ENCODE measurements at places on chromosomes 7 and 10.

GRCh38 chr7:27890205-27890849, 150.4 kb downstream of the TAX1BP1 start:
- DNase-seq = no peak

GRCh38 chr7:134619627-134620331, 26.9 kb upstream of the BPGM start:
- no peak for DNase-seq

- DNase-seq = no peak
These were observed 149.2 kb downstream of the GNAT3 start for GRCh38 chr7:80362677-80363076.

- DNase-seq = peak; percentile 84
These were observed 14.2 kb downstream of the ADRB1 start for GRCh38 chr10:114057855-114058254.

- no peak for DNase-seq
These were observed 338.8 kb downstream of the NRG3 start for GRCh38 chr10:82213784-82214183.

- DNase-seq = no peak
These were observed 60.6 kb upstream of the UBE3C start for GRCh38 chr7:157077986-157078644.

- DNase-seq = no peak
These were observed 78.1 kb downstream of the CDK1 start for GRCh38 chr10:60856405-60856804.

- DNase-seq = no peak
These were observed 967.8 kb upstream of the SORCS1 start for GRCh38 chr10:108132303-108132702.

- DNase-seq = no peak
These were observed 25.2 kb upstream of the APBB1IP start for GRCh38 chr10:26412932-26413331.
